ENCODE measurements at places on chromosomes 12 and 14.
A peak's percentile ranks its signal among the peaks of the same experiment; 100 is the strongest.

DNA sequence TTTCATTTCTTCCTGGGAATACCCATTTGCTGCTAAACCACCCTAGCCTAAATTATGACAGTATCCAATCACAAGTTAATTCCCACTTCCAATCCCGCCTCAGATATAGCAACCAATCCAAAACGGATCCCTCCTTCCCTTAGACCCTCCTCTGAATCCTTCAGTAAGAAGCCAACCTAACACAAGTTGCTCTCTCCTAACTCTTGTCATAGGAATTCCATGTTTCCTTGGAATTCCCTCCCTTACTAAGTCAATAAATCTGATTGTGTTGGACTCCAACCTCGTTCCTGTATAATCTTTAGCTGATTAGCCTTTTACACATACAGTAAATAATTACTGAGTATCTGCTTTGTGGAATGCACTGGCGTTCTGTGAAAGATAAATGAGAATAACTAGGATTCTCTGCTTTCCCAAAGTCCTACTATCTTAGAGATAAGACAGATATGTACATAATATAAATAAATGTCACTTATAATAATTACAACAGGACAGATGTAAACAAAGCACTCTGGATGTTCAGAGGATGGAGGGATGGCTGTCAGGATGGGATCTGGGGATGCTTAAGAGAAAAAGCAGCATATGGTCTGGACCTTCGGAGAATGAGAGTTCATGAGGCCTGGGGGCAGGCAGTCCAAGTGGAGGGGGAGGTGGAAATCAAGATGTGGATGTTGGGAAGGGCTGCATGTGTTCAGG is 185.8 kb upstream of the SOX5 start:
- DNase-seq: peak; percentile 11

- no peak for DNase-seq
Observed at GRCh38 chr12:5619628-5620027, 187.7 kb downstream of the NTF3 start.

DNA sequence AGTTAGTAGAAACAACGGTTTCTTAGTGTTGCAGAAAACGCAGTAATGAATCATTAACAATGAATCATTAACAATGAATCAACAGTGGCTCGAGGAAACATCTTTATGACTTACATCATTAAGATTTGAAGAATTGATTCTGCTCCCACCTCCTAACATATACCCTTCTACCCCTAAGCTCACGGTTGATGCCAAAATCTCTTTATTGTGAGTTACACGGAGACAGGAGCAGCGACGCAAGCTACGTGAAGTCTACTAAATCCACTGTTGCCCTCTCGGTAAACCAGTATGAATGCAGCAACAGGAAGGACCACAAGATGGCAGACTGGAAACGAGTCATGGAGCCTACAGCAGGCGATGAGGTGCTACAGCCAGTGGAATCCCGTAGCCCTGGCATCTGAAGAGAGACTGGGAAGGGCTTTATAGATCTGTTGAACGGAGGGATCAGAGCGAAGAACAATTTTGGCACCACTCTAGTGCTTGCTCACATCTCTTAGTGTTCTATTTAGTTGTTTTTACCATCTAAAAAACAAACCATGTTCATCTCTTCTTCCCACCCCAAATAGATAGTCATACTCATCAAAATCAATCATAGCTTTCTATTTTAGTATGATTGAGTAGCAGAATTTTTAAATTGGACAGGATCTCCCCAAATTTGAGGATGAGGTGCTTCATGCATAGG is 332.7 kb downstream of the DUSP6 start:
- peak; percentile 80 for DNase-seq

- DNase-seq: no peak
Observed at GRCh38 chr14:76719666-76720065, 41.6 kb upstream of the VASH1 start.

- peak; percentile 98 for DNase-seq
Observed at GRCh38 chr14:104202259-104203070, 64.1 kb downstream of the KIF26A start.

DNA sequence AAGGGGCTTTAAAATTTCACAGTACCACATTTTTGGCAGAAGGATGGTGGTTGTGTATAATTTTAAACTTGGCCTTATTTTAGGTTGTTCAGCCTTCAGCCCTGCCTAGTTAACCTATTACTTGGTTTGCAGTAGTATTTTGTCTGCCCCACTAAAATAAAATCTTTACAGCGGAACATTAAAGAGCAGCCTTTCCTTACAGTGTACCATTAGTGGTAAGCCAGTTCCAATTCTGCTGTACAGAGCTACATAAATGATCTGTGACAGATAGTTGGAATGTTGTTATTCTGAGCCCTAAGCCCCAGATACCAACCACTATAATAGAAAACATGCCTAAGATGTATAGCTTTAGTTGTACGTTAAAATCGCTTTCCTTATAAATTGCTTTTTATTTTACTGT is 56.2 kb downstream of the SLC38A6 start:
- no peak for DNase-seq

DNA sequence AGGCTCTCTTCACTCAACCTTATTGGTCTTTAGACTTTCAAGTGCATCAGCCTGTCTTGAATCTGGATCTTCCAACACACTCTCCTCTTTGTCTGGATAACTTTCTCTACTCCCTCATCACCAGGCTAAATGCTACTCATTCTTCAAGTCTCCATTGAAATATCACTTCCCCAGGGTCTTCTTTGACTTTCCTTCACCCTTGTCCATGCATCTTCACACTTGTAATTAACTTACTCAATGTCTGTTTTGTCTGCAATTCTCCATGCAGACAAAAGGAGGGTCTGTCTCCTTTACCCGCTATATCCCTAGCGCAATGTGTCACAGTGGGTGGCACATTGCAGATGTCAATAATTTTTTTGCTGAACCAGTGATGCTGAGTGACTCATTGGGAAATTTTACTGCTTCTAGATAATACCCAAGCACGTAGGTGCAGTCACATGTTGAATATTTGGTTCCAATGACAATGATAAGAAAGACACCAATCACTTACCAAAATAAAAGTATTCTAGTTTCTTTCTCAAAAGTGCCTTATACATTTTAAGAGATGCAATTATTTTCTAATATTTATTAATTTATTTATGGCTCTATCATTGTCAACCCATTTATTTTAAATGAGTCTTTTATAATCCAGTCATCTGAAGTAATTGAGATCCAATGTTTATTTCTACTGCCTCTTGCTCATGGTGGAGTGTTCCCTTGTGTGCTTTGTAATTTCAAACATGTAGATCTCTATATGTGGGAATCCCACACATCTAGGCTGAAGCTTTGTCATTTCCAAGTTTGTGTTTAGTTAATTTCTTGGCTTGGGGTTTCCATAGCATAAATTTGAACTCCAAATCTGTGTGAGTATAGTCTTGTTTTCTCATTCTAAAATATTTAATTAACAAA is 21.7 kb upstream of the RFC5 start:
- DNase-seq: no peak

GRCh38 chr14:23242076-23242475 is 4.3 kb downstream of the RNF212B start:
- DNase-seq: no peak

Measured in BE2C (cell line).